ENCODE measurements at places on chromosomes 3 and 15.

DNA sequence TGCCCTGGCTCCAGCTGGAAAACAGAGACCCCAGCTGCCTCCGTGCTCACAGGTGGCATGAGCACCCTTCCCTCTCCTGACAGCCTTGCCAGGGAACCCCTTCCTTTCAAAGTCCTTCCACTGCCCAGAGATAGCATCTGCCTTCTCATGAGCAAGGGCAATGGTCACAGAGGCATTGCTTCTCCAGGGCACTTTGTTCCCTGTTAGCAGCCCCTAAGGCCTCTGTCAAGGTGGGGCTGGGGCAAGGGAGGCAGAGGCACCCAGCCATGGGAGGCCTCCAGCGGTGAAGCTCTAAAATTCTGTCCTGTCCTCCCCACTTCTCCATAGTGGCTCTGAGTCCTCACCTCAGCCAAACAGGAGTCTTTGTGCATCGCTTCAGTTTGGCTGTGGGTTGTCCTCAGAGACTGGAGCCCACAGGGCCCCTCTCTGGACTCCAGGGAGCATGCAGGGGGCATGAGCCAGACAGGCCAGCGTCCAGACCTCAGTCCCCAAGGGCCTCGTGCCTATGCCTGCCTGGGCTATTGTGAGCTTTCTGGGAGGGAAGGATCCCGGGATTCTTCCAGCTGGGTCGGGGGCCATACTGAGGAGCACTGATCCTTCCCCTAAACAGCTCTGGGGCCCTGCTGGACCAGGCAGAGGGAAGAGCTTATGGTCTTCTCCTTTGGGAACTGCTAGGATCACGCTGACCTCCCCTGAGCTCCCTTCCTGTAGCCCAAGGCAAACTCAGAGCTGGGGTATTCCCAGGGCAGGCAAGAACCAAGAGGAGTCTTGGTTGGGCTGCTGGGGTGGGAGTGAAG lies 106.6 kb downstream of the DNAJB8 start:
- no peak for DNase-seq

GRCh38 chr3:168364967-168365366 lies 269.2 kb upstream of the GOLIM4 start:
- DNase-seq: no peak

- no peak for DNase-seq
Measured at GRCh38 chr3:87901141-87901540, 157.7 kb downstream of the CGGBP1 start.

GRCh38 chr15:30036036-30036703 lies 46.6 kb upstream of the GOLGA8J start:
- no peak for DNase-seq

DNA sequence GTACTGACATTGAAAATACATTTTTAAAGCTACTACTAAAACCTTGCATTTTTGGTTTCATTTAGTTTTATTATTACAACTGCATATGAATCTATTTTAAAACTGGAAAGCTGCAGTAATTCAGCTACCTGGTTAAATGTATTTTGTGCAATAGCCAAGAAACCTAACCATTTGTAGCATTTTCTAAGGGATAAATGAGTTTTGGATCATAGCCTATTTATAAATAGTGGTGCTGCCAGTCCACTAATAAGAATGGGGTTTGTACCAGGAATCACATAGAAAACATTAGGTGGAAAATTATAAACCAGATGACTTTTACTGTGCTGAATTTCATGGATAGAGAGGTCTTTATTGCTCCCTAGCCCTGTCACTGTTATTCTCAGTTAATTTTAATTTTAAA lies 454.7 kb downstream of the DIPK2A start:
- DNase-seq: no peak

GRCh38 chr15:98070137-98070536 lies 109.6 kb downstream of the ARRDC4 start:
- no peak for DNase-seq

- DNase-seq: peak; percentile 26
Measured at GRCh38 chr3:71972031-71972430, 187.1 kb upstream of the PROK2 start.

- peak; percentile 97 for DNase-seq
Measured at GRCh38 chr15:68618394-68618793, 39.6 kb downstream of the CORO2B start.

- no peak for DNase-seq
Measured at GRCh38 chr3:105367063-105367405, 325 bp downstream of the ALCAM start.

DNA sequence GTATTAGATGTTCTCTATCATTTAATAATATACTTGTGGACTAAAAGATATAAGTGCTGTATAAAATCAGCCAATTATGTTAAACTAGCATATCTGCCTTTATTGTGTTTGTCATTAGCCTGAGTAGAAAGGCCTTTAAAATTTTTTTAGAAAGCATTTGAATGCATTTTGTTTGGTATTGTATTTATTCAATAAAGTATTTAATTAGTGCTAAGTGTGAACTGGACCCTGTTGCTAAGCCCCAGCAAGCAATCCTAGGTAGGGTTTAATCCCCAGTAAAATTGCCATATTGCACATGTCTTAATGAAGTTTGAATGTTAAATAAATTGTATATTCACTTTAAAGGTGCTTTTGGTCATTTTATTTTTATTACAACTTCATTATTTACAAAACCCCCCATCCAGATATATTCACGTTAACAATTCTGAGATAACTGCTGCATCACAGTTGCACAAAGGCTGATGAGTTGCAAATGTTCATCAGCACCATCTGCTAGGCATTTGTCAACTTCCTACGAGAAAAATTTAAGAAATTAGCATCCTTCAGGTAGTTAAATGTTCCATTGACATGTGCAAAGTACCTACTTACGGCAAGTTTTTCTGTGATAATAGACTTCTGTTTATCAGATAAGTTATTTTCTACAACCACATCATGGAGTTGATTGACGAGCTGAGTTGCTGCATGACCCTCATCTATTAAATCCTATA lies 6.3 kb downstream of the EIF4A2 start:
- DNase-seq: no peak

DNA sequence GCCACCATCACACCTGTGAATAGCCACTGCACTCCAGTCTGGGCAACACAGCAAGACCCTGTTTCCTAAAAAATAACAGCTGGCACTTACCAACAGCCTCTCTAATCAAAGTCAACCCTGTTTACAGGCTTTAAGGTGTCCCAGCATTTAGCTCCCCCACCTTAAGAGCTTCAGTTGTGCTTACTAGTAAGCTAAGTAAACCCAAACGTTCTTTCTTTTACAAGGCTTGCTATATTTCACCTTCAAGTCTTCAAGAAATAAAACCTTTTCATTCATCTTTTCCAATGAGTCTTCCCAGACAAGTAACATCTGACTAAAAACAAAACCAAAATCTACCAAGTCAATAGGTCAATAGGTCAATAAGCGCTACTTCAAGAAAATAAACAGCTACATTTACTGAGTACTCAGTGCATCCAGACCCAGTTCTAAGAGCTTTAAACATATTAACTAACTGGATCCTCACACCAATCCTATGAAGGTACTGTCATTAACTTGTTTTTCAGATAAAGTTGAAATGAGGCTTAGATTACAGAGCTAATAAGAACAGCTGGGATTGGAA lies 62.4 kb downstream of the PBRM1 start:
- DNase-seq: no peak

DNA sequence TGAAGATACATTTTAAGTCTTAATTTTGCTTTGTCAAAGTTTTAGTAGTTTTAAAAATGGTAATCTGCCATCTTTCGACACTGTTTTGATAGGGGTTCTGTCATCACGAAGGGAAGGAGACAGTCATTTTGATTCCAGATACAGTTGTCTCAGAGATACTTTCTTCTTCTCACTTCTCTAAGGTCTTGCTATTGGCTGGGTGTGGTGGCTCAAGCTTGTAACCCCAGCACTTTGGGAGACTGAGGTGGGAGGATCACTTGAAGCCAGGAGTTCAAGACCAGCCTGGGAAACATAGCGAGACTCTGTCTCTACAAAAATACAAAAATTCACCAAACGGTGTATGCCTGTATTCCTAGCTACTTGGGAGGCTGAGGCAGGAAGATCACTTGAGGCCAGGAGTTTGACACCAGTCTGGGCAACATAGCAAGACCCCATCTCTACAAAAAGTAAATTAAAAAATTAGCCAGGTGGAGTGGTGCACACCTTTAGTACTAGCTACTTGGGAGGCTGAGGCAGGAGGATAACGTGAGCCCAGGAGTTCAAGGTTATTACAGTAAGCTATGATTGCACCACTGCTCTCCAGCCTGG lies 3.3 kb downstream of the RAB8B start:
- no peak for DNase-seq

- DNase-seq: no peak
Measured at GRCh38 chr15:50259276-50259675, 6.2 kb downstream of the HDC start.

DNA sequence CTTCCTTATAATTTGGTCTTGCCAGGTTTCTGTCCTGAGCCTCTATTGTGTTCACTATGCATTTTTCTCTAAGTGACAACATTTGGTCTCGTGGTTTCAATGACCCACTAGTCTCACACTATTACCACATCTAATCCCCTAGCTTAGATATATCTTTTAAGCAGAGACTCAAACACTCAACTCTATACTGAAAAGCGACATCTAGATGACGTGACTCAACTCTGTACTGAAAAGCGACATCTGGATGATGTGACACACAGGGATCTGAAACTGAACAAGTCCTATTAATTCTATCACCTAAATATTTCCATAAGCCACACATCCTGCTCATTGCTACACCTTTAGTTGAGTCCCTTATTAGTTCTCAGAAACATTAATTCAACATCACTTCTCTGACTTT lies 141.7 kb upstream of the MBNL1 start:
- no peak for DNase-seq

GRCh38 chr3:157368171-157368570 lies 68.5 kb upstream of the PTX3 start:
- DNase-seq: no peak
